ENCODE measurements at places on chromosomes 4 and X.

- DNase-seq: no peak
Measured at GRCh38 chrX:16914058-16914457, 32.4 kb upstream of the REPS2 start.

- DNase-seq: no peak
Measured at GRCh38 chr4:8723222-8723980, 130.8 kb downstream of the CPZ start.

- peak; percentile 90 for DNase-seq
Measured at GRCh38 chr4:1512738-1513660, 106.8 kb upstream of the NKX1-1 start.

DNA sequence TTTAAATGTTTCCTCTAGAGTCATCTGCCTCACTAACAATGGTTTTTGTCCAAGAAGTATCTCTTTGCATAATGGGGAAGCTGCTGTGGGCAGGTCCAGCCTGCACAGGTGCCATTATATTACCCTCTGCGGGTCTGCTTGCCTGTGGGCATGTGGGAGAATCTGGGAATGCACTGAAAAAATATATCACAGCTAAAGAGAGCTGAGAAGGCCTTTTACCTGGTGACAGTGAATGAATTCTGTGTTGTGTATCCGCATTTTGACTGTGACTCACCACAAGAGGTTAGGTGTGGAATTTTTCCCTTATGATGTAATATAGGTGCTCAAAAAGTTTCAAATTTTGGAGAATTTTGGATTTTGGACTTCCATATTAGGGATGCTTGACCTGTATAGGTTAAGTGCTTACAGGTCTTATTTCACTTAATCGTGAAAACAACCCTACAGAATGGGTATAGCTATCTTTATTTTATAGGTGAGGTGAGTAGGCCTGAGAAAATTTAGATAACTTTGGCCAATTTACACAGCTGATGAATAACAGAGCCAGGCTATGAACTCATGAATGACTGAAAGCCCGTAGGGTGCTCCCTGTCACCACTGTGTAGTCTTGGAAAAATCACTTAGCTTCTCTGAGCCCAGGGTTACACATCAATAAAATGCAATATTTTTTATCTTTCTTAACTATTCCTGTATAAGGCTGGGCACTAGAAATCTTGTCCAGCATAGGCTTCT is 198.0 kb upstream of the EPHA5 start:
- DNase-seq: no peak

DNA sequence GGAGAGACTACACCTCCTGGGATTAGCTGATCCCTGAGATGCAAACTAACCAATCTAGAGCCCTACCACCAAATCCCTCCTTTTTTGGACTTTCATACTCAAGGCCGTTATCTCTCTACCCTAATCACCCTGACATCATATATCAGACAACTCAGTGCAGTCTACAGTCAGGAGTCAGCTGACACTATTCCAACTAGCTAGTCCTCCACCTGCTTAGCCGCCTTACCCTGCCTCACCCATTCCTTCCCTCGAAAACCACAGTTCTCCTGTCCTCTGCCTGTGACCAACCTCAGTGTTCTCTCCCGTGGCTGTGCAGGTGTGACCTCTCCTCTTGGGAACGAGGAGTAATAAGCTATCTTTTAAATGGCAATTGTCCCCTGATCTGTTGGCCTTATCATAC is 1.8 kb upstream of the PPEF2 start:
- no peak for DNase-seq

- peak; percentile 46 for DNase-seq
Measured at GRCh38 chrX:40468033-40468846, 112.5 kb upstream of the ATP6AP2 start.

DNA sequence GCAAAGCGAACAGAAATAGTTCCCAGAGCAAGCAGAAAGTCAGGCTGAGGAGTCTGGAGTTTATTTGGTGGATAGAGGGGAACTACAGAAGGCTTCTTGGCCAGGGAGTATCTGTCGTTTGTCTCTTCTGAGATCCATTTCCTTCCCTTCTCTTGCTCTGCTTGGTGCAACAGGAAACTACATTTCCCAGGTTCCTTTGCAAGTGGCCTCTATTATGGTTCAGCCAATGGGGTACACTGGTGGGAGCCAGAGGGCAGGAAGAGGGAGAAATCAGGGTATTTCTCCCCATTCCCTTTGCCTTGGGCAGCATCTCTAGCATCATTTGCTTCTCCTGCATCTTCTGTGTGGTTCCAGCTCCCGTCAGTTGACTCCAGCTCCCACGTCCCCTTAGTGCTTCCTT is 142.1 kb downstream of the BCOR start:
- no peak for DNase-seq

DNA sequence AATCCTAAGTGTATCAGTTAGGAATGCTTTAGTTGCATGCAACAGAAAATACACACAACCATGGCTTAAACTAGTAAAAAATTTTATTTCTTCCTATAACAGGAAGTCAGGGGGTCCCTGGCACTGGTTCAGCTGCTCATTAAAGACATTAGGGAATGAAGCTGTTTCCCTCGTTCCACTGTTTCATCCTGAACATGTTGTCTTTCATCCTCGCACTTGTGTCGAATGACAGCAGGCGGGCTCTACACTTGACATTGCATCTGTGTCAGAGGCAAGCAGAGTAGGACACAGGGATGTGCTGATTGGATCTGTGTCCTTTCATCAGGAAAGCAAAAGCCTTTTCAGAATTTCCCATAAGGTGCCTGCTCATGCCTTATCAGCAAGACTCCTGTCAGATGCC is 22.8 kb upstream of the C1QTNF7 start:
- no peak for DNase-seq

- no peak for DNase-seq
Measured at GRCh38 chr4:5184606-5185005, 133.3 kb downstream of the STK32B start.

DNA sequence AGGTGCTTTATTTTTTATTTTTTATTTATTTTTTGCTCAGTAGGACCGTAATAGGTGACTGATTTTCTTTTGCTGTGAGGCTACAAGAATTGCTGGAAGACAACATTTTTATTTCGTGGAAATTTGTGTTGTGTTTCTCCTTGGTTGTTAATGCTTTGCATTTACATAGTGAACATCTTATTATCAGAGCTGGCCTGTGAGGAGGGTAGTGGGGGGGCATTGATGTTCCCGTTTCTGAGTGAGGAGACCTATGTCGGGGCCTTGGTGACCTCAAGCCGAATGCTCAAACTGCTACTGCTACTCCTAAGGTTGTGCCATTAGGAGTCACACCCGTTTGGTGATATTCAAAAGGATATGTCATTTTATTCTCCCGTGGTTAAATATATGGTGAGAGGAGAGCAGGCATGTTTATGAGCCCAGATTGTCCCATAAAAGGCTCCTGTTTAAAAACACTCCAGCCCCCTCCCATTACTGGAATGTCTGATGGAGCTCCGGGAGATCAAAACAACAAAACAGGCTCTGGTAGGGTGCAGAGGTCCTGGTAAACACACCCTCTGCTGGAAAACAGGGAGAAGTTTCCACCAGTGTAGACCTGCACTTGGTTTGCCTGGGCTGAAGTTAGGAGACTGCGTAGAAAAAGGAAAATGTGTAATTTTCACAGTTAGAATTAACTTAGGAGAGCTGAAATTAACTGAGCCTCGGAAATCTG is 5.6 kb downstream of the PDGFRA start:
- DNase-seq: no peak

GRCh38 chr4:70768301-70768948 is 46.7 kb downstream of the RUFY3 start:
- no peak for DNase-seq

GRCh38 chr4:139282721-139283075 is 2.7 kb upstream of the MGARP start:
- DNase-seq: no peak

DNA sequence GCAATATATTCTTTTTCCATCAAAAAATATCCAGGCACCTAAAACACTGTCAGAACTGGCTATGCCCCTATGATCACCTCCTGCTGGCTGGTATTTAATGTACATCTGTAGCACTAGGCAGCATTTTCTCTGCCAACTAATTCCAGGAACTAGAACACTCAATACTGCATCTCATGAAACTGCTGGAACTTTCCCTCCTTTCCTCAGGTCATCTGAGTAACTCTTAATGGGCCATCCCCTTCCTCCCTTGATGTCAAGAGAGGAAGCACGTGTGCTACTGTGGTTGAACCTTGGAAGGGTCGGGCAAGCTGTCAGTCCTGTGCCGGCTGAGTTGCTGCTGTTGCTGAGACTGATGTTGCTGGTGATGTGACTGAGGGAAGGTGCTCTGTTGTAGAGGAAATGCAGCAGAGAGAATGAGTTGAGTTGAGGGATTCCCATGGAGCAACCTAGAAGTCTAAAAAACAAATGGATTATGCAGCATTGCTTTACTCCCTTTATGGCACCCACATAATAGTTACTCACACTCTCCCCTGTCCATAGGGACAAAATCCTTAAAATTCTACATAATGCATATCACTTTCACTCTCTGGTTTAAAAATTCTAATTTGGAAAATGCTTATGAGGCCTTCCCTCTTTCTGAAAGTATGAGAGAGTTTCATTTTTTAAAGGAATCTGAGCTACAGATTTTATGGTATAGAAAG is 39.5 kb downstream of the TMEM165 start:
- DNase-seq: no peak

- DNase-seq: no peak
Measured at GRCh38 chr4:18513861-18514260, 492.3 kb upstream of the LCORL start.

- peak; percentile 31 for DNase-seq
Measured at GRCh38 chr4:150578745-150579501, 3.0 kb upstream of the MAB21L2 start.

DNA sequence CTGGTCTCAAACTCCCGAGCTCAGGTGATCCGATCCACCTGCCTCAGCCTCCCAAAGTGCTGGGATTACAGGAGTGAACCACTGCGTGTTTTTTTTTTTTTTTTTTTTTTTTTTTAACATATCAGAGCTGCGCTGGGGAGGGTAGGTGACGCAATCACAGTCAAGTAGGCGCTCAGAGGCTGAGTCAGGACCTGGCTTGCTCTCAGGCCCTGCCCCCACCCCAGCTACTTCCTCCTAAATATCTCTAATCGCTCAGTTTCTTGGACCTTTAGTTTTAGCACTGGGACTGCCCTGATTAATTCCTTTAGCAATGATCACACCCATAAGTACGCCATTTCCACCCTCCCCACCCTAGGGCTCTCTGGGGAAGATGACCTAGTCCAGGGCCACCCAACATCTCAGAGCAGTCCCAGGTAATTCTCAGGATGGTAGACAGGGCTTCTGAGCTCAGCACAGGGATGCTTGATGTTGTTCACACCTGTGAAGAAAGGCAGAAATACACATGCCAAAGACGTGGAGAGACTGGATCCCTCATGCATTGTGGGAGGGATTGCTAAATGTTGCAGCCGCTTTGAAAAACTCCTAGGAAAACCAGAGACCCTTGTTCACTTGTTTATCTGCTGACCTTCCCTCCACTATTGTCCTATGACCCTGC is 50.2 kb downstream of the DDX3X start:
- DNase-seq: no peak

All from HEK293T (cell line).